ENCODE measurements at places on chromosomes 2 and 18.

- DNase-seq: no peak
Measured at GRCh38 chr2:88753833-88754584, 62.5 kb downstream of the RPIA start.

DNA sequence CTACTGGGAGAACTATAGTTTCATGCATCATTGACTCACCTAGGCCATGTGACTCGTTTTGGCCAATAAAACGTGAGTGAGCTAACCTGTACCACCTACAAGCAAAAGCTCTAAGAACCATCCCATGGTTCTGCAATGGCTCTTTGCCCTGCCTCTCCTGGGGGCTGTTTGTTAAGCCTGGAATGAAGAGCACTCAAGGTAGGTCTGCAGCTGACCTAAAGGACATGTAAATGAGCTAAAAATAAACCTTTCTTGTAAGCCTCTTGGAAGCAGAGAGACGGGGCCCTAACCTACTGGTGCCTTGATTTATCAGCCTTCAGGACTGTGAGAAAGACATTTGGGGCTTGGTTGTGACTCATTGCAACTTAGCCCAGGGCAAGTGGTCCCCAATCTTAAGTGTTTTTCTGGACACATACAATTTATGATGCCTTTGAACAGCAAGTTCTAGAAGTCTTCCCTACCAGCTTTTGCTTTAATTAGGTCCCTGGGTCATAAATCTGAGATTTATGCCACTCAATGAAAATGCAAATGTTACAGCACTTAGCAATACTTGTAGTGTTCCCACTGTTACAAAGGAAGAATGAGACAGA, 107.4 kb downstream of the OSBPL6 start:
- DNase-seq: no peak

DNA sequence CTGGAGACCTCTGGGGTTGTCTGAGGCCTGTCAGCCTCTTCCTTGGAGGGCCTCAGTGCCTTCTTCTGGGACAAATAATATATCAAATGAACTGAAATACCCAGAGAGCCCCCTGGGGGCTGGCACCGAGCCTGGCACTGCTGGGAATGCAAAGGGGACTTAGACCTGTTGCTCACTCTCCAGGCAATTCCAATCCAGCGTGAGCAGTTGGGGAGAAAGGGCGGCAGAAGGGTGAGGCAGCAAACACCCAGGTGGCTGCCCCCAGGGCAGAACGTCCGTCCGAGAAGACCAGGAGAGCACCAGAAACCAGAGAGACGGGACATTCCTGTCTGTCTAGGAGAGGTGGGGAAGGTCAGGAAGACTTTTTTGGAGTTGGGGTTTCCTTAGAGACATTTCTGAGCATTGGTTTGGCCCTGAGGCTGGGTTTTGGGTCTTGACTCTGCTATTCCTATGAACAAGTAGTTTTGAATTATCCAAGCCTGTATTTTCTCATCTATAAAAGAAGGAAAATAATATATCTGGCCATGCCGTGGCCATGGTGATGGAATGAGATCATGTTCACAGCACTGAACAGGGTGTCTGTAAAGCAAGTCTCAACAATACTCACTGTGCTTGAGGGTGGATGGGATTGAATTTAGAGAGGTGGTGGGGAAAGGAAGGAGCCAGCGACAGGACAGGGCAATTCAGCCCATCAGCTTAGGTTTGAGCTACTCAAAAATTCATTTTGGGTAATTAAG, 44.3 kb upstream of the ZBTB7C start:
- no peak for DNase-seq

GRCh38 chr18:63562284-63562683, 20.1 kb downstream of the SERPINB12 start:
- DNase-seq: no peak

GRCh38 chr2:160076914-160077313, 14.5 kb upstream of the PLA2R1 start:
- DNase-seq: no peak

DNA sequence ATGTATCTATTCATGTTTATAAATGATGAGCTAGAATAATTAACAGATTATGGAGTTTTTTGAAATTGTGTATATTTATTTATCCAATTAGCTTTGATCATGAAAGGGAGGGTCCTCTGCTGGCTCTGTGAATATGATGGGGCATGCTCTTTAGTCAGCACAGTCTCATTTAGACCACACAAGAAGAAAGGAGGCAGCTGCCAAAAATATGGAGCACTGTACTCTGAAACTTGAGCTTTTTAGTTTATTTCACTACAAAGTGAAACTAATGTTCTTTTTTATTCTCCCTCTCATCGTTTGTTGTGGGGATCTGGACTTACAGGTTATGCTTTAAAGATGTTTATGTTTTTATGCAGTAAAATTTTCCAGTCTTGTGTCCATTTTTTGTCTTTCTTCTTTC, 266.9 kb upstream of the GULP1 start:
- no peak for DNase-seq

DNA sequence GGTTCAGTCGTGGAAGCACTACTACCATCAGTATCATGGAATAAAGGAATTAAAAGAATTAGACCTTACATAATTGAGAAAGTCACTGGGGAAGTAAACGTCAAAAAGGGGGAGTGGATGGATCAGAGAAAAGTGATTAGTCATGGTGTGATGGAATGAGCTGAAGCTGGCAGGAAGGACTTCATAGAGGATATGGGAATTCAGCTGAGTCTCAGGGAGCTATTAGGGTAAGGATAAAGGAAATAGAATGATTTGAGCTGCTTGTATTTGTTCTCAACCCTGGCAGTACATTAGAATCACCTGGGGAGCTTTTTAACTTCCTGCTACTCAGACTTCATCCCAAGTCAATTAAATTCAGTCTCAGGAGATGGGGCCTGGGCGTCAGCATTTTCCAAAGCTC, 53.4 kb upstream of the SETBP1 start:
- no peak for DNase-seq

GRCh38 chr2:240722796-240723735, 31.4 kb downstream of the AQP12A start:
- no peak for DNase-seq

DNA sequence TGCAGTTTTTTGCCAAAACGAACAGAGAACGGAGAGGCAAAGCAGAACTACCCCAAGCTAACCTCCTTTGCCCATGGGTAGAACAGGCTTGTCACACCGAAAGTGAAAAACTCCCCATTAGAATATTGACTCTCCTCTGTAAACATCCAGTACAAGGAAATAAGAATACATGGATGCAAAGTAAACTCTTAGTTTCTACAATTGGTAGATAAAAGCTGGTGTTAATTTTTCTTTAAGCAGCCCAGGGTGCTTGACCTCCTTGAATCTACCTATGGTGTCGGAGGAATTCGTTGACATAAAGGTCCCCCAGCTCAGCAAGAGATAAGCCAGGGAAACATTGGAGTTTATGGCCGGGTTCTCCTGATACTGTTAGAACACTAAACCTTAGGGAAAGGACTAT, 48.4 kb upstream of the DSG1 start:
- DNase-seq: no peak

DNA sequence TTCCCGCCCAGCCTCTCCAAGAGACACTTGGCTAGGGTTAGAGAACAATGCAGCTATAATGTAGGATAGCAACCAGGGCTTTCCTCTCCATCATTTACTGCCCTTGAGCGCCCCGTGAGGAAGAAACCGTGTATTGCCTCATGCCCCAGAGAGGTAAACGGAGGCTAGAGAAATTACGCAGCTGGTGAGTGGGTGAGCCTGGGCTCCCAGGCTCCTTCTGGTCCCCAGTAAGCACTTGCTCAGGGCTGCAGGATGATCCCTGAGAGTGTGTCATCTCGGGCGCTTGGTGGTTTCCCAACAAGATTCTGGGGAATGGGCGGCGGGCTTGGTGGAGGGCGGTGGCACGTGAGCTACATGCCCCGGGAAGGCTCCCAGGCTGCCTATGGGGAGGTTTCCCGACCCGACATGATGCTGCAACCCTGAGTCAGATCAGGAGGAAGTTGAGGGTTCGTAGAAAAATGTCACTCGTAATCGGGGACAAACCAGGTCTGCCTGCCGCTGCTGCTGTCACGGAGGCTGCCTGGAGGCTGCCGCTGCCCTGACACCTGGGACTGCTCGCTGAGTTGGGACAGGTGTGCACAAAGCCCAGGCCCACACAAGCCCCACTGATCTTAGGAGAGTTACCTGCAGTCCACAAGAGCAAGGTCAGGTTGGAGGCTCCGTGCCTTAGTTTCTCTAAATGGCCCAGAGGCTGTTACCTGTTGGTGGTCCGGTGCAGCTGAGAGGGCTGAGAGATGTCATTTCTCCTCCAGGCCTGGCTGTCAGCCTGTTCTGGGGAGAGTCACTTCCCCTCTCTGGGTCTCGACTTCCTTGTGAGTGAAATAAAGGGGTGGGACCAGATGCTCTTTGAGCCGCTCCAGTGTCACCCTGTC, at the start of gene GPR55:
TSS of gene GPR55 (minus strand) at position 773 of the 872 bp plus-strand sequence. CDS start 14,280 bp downstream, outside the sequence.
- DNase-seq: peak; percentile 70

DNA sequence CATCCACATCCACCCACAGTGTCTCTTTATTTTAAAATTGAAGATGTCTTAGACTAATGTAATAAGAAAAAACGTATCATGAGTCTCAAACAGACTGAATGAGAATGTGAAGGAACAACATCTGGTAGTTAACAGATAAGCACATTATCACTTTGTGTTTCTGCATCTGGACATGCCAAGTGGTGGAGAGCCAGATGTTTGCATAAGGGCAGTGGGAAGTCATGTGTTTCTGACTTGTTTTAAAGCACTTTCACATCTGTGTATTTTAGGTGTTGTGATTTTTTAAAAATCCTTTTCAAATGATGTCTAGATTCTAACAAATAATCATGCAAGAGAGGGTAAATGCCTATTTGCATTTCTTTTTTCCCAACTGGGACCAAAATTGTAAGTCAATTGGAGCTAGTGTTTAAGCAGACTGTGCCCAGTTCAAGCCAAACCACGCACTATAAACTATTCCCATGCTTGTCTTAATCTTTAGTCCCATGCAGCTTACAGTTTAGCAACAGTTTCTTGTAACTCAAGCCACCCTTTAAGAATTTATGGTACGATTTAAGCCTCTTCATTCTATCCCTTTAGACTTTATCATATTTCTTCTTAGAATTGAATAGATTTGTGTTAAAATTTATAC, 272.7 kb upstream of the DOK6 start:
- no peak for DNase-seq

DNA sequence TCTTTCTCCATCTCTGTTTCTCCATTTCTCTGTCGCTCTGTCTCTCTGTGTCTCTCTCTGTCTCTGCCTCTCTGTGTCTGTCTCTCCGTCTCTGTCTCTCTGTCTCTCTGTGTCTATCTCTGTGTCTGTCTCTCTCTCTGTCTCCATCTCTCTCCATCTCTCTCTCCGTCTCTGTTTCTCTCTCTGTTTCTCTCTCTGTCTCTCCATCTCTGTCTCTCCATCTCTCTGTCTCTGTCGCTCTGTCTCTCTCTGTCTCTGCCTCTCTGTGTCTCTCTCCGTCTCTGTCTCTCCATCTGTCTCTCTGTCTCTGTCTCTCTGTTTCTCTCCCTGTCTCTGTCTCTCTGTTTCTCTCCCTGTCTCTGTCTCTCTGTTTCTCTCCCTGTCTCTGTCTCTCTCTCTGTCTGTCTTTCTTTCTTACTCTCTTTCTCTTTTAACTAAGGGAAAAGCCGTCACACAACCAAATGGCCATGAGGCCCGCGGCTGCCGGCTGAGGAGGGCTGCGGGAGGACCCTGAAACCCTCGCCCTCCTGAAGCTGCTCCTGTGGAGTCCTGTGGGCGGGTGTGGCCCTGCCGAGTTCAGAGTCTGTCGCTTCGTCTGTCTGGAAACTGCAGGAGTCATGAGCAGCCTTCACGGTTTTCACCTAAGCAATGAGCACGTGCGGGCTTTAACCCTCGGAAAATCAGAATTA, 29.3 kb downstream of the NFATC1 start:
- no peak for DNase-seq

DNA sequence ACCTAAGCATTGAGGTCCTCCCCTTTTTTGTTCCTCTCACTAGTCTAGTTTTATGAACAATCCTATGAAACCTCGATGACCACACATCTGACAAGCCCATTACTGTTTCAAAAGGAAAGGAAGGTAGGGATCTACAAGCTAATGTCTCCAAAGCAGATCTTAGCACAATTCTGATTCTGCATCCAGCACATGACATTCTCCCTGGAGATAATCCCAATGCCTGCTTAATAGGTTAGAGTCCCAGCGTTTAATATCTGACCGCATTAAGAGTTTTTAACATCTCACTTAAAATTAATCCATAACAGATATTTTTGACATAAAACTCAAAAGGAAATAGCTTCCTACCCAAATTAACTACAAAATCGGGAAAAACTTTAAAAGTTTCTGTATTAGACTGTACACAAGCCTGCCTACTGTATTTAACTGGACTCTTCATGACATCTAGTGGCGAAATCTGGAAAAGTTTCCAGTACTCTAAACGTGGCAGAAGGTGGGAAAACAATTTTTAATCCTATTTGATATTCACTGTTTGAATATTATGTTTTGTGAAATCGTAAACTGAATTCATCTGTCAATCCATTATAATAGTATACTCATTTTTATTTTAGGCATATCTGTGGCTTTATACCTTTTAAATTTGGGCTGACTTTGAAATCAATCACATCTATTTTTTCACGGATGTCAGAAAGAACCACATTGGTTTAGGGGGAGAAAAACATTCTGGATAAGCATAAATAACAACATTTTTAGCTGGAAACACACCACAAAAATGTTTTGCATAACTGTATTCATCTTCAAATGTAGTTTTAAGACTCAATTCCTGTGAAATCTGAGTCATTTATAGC, 62.4 kb downstream of the TXNL1 start:
- no peak for DNase-seq
